WTC11 (cell line): ENCODE measurements at places on chromosomes 12 and 14. TPM values are rescaled to one million over a fixed set of nuclear protein-coding genes. Genes with fewer than 3 reads are reported as not detected.

CAPZA3 gene
- not detected in 3 replicates for total RNA-seq

TMEM229B gene
- total RNA-seq, result 0.69 to 0.90 TPM (median 0.87 TPM) in 3 replicates

GATC gene
- 29.8 to 36.9 TPM (median 33.9 TPM) in 3 replicates for total RNA-seq

GPR162 gene
- total RNA-seq, result 7.3 to 9.3 TPM (median 8.2 TPM) in 3 replicates

CCDC88C gene
- total RNA-seq, result 46.4 to 64.8 TPM (median 46.6 TPM) in 3 replicates

SLC2A13 gene
- total RNA-seq, result 12.5 to 15.3 TPM (median 13.1 TPM) in 3 replicates

SLC8A3 gene
- total RNA-seq, result 0.57 to 0.89 TPM (median 0.63 TPM) in 3 replicates

GPRC5D gene
- 0.33 TPM in 1 of 3 replicates, not detected in the others for total RNA-seq

SCARB1 gene
- total RNA-seq, result 68.3 to 71.0 TPM (median 70.8 TPM) in 3 replicates

MANSC4 gene
- total RNA-seq, result not detected in 3 replicates

PLEKHG3 gene
- total RNA-seq, result 70.6 to 75.3 TPM (median 71.8 TPM) in 3 replicates

FGFR1OP2 gene
- 27.7 to 28.9 TPM (median 28.4 TPM) in 3 replicates for total RNA-seq

TMPRSS12 gene
- total RNA-seq, result not detected in 3 replicates

UBC gene
- total RNA-seq, result 530 to 561 TPM (median 544 TPM) in 3 replicates

FOXN4 gene
- total RNA-seq, result 0.37 to 0.92 TPM (median 0.66 TPM) in 3 replicates
